ENCODE measurements at places on chromosomes 5 and 9. TPM values are rescaled to one million over a fixed set of nuclear protein-coding genes. Genes with fewer than 3 reads are reported as not detected.

The SHOC1 gene
- not detected for total RNA-seq

The PNPLA7 gene
- total RNA-seq, result 6.8 TPM

The CCL19 gene
- not detected for total RNA-seq

The LSM11 gene
- 7.4 TPM for total RNA-seq

The BHMT2 gene
- not detected for total RNA-seq

The AKNA gene
- 204 TPM for total RNA-seq

The FBXO4 gene
- 30.8 TPM for total RNA-seq

The MOB3B gene
- 1.3 TPM for total RNA-seq

The SAPCD2 gene
- total RNA-seq, result 8.4 TPM

The GLRA1 gene
- total RNA-seq, result not detected

The FAM151B gene
- total RNA-seq, result 0.35 TPM

The LCN12 gene
- 1.0 TPM for total RNA-seq

The OTP gene
- 0.19 TPM for total RNA-seq

The CDX1 gene
- total RNA-seq, result not detected

The GARIN3 gene
- 0.39 TPM for total RNA-seq

The CDH12 gene
- not detected for total RNA-seq

The PCDHGA2 gene
- not detected for total RNA-seq

The SGTB gene
- total RNA-seq, result 28.9 TPM

The CCL28 gene
- 15.0 TPM for total RNA-seq

The GRAMD2B gene
- 12.7 TPM for total RNA-seq

The GLT6D1 gene
- not detected for total RNA-seq

The FLT4 gene
- total RNA-seq, result 1.7 TPM

The HRH2 gene
- total RNA-seq, result 22.8 TPM

The CA9 gene
- total RNA-seq, result 1.6 TPM

The FOXD4L3 gene
- not detected for total RNA-seq

The ANGPTL2 gene
- not detected for total RNA-seq

The ZCCHC10 gene
- total RNA-seq, result 23.7 TPM

The ISL1 gene
- not detected for total RNA-seq

The GPR151 gene
- total RNA-seq, result not detected

The SYNPO gene
- 0.36 TPM for total RNA-seq

The ZNF879 gene
- 2.6 TPM for total RNA-seq

All from activated T-cell treated with anti-CD3 and anti-CD28 coated beads, Interleukin-2, amount 50 U/mL, for 72 hours (primary cell).